Stimulated activated CD4-positive, alpha-beta T cell treated with anti-CD3 and anti-CD28 coated beads, Interleukin-1b, Interleukin-23, amount 100 ng/mL, for 24 hours (primary cell): ENCODE measurements at places on chromosomes 2 and 18.

DNA sequence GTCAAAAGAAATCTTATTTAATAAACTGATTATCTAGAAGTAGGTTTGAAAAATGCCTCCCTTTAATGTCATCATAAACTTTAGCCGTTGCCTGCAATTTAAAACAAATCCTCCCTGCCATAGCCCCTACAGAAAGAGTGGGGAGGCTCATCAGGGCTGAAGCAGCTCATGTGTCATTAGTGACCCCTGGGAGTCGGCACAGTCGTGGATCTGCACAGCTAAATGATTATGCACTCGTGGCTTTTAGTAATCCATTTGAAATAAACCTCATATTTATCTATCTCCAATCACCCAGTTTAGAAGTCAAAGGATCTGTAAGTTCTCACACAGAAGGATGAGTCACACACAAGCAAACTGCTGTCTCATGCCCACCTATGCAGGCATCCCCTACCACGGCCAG lies 277.3 kb downstream of the SS18 start:
- DNase-seq: no peak

DNA sequence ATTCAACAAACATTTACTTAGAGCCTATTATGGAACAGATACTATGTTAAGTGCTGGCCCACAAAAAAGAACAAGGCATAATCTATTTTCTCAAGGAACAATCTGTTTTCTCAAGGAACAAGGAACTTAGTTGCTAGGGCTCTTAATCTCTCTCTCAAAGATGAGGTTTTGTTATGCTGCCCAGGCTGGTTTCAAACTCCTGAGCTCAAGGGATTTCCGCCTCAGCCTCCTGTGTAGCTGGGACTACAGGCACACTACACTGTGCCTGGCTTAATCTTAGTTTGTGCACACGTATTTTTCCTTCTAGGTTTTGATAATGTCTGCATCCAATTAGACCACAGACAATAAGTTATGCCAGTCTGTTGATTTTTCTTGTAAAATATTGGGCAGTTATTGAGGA lies 89.5 kb downstream of the PTH2R start:
- DNase-seq: no peak

DNA sequence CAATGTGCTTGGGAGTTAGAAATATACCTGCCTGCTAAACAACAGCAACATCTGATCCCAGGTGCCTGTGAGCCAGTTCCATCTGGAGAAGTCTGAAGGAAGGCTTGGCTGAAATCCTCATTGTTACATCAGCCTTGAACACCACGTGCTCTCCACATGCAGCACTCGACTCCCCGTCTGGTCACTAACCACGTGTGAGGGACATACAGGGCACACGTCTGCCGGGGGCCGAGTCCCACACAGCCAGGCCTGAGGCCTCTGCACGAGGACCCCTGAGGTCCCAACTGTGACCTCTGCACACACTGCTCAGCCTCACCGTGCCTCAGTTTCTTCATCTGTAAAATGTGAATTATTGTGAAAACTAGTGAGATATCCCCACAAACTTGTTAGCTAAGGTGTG lies 236.5 kb upstream of the SALL3 start:
- no peak for DNase-seq

GRCh38 chr18:43931439-43931838 lies 654.1 kb upstream of the SYT4 start:
- no peak for DNase-seq

DNA sequence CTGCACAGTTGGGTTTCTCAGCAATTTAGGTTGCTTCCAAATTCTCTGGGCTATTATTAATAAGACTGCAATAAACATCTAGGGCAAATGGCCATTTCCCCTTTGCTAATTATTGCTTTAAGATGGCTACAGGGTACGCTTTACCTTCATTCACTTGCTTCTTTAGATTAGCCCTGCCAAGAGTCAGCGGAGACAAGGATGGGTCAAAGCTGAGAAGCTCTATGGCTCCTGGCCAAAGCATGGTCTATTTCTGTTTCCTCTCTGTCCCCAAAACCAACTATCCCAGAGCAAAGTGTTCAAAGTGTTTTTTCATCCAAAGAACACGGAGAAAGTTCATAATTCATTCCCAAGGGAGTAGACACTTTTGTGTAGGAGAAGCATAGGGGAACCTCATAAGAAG lies 75.2 kb upstream of the NFU1 start:
- no peak for DNase-seq

DNA sequence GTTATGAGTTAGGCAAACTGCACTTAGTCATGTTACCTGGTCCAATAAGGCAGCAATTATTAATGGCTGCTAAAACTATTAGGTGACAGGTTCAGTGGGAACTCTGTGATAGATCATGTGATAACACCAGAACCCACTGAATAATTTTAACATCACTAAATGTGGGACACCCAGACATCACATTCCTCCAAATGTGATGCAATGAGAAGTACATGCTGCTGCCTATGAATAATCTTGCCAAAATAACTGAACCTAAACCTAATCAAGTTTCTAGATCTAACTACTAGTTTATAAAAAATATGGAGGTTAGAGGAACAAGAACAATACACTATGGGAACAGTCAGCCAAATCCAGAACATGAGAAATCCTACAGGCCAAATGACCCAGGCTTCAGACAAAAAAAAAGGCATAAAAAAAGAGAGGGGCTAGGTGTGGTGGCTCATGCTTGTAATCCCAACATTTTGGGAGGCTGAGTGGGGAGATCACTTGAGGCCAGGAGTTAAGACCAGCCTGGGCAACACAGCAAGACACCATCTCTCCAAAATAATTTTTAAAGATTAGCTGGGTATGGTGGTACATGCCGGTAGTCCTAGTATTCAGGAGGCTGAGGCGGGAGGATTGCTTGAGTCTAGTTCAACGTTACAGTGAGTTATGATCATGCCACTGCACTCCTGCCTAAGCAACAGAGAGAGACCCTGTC lies 7.0 kb upstream of the ACTR2 start:
- no peak for DNase-seq

DNA sequence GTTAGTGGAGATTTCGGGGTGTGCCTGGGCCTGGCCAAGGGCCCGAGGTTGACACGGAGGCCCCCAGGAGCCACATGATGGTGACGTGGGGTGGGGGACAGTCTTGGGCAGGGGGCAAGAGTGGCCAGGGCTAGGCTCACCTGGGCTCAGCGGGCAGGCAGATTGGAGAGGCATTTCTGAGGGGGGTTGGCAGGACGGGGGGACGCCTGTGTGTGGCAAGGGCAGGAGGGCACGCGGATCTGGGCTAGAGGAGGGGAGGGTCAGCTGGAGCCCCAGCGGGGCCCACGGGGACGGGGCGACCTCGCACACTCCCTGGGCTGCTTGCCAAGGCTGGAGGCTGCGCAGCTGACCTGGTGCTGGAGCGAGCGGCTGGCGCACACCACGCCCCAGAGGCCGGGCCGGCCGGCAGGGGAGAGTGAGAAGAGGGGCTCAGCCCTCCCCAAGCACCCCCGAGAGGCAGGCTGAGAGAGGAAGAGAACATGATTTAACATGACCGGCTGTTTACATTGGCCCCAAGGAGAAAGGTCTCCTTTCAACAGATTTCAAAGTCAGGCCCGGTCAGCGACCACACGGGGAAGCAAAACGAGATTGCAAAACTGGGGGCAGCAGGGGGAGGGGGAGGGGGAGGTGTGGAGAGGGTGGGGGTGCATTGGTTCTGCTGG lies 38.0 kb upstream of the SNED1 start:
- DNase-seq: no peak

- DNase-seq: no peak
These were observed 146.0 kb downstream of the RHBDD1 start for GRCh38 chr2:226981791-226982326.

- DNase-seq: no peak
These were observed 8.3 kb upstream of the RMC1 start for GRCh38 chr18:23494992-23495391.

DNA sequence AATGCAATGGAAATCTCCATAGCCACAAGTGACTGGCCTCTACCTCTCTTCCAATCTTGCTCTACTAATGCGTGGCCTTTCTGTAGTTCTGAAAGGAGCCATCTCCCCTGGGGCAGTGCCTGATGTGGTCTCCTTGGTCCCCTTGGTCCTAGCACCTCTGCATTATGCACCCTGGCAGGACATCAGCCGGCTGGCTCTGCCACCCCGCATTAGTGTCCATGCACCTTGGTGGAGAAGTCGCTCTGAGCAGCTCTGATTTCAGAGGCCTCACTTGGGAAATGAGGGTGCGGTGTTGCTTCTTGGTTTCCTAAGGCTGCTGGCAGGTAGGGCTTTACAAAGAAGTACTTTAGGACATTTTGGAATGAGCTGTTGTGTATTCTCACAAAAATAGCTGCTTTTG lies 317.9 kb downstream of the GBX2 start:
- no peak for DNase-seq
